ENCODE measurements at places on chromosomes 4 and X.

DNA sequence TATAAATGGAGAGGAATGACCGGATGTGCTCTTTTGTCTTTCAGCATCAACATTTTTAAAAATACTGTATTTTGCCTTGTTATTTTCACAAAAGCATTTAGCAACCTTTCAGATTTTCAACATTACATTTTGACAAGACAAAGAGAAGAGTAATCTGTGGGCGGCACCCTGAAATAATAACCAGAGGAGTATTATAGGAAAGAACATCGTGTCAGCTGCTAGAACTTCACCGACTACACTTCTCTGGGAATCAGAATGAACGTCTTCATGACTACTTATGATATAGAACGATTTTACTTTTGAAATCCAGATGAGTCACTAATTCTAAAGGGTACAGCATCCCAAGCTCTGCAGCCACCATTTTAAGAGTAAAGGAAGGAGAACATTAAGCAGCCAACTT lies 531.5 kb upstream of the FRG1 start:
- DNase-seq, result no peak

DNA sequence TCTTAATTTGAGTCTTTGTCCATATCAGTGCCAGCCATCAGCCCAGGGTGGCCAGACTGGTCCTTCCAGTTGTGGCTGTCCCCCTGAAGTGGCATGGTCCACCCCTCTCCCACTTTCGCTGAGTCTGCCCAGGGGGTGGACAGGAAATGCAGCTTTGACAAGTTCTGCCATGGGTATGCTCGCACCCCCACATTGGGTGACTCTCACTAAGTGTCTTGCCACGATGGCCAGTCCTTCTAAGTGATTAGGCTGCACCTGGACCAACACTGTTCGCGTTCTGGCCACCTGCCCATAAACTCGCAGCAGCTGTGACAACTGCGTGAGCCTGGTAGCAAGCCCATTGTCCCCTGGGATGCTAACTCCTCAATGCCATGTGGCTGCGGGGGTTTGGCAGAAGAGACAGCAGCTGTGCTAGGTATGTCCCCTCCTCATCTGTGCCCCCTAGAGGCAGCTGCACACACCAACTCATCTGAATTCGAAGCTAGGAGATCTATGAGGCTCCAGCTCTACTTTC lies 10.0 kb upstream of the LNX1 start:
- DNase-seq, result no peak

- no peak for DNase-seq
Measured at GRCh38 chr4:83582289-83582785, 46.4 kb downstream of the GPAT3 start.

DNA sequence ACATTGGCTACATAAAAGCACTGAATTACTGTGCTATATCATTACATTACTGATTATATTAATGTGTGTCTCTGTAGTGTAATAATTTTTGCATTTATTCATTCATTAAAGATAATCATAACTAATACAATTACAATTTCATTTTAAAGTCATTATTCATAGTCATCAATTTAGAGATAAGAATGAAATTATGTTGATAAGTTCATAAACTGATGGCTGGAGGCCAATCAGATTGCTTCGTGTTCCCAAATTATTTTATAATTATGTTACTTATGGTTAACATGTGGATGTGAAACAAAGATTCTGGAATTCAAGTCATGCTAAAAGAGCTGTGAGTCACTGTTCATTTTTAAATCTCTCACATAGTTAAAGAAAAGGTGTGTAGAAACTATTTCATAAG lies 223.4 kb upstream of the HAND2 start:
- no peak for DNase-seq

DNA sequence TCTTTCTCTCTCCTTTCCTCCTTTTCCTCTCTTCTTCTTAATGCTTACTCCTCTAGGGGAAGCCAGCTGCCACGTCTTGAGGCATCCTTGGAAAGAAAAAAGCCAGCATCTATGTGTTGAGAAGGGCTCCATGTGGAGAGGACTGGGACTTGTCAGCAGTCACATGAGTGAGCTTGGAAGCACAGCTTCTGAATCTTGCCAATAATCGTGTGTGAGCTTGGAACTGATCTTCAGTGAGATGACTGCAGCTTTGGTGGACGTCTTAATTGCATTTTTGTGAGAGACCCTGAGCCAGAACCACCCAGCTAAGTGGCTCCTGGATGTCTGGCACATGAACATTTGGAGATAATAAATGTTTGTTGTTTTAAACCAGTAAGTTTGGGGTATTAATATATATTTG lies 371.7 kb downstream of the SLITRK2 start:
- no peak for DNase-seq

GRCh38 chr4:146176891-146177290 lies 1.4 kb downstream of the LSM6 start:
- DNase-seq, result no peak

GRCh38 chr4:26478330-26478729 lies 12.0 kb downstream of the CCKAR start:
- no peak for DNase-seq

GRCh38 chrX:153812220-153812619 lies 17.8 kb downstream of the SSR4 start:
- DNase-seq, result no peak
